DMS79 (cell line): ENCODE measurements at places on chromosomes 6 and 20.

- DNase-seq = no peak
Measured at GRCh38 chr6:149129371-149130077, 188.0 kb upstream of the TAB2 start.

GRCh38 chr20:38430679-38431325 is 4.3 kb downstream of the SNHG17 start:
- DNase-seq = no peak

DNA sequence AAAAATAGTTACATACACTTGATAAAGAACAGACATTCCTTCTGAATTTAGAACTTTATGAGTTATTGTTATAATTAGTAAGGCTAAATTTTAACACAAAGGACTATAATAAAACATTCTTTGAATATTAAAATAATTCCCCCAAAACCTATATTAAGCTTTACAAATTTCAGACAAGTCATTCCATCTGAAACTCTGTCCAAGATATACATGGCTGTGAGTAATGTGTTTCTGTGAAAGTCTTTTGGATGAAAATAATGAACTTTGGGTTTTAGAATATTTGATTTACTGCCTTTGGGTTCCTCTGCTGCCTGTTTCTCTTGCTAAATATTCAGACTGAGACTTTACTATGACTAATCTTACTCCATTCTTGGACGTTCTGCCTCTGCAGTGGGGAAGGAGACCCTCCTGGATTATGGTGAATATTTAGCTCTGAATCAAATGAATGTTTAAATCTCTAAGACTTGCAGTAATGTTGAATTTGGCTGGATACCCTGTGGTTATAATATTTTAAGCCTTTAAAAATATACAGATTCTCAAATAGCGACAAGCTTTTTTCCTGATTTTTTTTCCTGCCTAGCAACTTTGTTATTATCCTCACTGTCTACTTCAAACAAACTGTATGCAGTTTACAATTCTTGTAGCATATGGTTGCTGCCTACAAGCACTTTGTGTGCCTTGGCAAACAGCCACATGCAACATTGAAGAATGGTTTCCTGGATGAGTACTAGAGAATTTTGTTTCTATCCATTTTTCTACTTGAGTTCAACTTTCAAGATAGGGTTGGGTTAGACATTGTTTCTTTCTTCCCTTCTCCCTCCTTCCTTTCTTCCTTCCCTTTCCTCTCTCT is 51.4 kb downstream of the TXLNB start:
- peak; percentile 16 for DNase-seq

DNA sequence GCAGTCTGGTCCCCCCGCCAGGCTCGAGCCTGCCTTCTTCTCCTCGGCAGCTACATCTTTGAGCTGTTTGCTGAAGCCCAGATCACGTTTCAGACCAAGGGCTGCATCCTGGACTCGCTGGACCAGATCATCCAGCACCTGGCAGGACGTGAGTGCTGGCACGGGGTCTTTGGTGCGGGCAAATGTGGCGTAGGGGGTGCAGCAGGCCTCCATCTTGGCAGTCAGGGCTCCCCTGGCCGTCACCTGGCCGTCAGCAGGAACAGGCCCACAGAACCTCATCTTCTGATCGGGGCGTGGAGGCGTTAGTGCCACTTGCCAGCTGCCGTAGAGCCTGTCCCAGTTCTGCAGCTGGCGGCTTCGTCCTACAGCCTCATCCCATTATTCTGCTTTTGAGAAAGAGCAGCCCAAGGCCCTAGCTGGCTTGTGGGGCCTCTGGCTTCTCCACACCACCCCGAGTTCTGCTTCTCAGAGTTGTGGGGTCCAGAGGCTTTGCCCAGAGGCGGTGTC is 16.6 kb upstream of the TNFRSF6B start:
- no peak for DNase-seq

- peak; percentile 59 for DNase-seq
Measured at GRCh38 chr6:91659891-91660290, 1073.0 kb upstream of the MAP3K7 start.

DNA sequence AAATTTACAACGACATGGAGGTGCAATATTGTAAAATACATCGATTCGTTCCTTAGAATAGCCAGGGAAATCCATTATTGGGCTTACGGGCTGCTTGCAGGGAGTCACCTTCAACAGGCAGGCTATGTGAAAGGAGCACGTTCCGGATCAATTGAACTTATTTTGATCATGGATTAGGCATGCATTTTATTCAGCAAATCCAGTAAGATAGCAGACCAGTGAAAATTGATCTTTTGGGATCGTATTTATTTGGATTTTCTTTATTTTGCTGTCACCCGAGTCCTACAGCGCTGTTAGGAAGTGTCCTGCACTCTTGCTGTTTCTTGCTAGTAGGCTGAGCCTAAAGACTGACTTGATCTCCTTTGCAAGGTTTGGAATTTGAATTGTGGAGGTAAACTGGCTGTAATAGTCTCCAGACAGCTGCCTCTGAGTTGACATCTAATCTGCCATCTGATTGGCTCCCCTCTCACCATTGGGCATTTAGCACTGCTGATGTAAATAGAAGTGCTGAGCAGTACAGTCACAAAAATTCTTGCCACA is 3.0 kb downstream of the ARID1B start:
- peak; percentile 97 for DNase-seq

DNA sequence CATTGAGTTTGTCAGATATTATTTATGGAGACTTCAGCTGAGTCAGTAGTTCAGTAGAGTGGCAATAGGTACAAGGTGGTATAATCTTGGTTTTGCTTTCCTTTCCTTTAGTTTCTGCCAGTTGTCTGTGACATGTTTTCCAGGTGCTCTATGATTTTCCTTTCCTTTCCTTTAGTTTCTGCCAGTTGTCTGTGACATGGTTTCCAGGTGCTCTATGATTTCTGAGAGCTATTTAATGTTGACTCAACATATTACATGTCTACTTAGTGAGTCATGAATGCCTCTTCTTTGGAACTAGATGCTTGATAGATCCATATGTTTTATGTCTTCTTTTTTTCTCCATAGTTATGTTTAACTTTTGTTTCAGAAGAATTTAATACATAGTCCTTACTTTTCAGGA is 186.4 kb upstream of the DEFB112 start:
- no peak for DNase-seq

DNA sequence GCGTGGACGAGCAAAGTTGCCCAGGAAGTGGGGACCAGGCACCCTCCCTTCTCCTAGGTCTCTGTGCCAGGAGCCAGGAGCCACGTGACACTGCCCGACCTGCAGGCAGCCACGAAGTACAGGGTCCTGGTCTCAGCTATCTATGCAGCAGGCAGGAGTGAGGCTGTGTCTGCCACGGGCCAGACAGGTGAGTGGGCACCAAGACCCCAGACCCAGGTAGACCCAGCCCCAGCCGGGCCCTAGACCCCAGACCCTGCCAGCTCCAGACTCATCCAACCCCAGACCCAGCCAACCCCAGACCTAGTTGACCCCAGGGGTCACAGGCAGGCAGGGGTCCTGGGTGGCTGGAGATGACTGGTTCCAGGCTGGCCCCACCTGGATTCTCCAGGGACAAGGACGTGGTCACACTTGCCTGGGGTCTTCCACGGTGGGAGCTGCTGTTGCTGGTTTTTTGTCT is 21.1 kb downstream of the COL20A1 start:
- no peak for DNase-seq
